Stimulated activated CD8-positive, alpha-beta memory T cell treated with anti-CD3 and anti-CD28 coated beads, Interleukin-7, amount 100 ng/mL, for 1 hour (primary cell): ENCODE measurements at places on chromosomes 2 and 18.

GRCh38 chr2:21966139-21966538 is 842.4 kb downstream of the TDRD15 start:
- no peak for DNase-seq

- DNase-seq: no peak
Measured at GRCh38 chr18:25713103-25713502, 361.1 kb upstream of the ZNF521 start.

- DNase-seq: no peak
Measured at GRCh38 chr18:44410740-44411139, 269.9 kb upstream of the SETBP1 start.

- no peak for DNase-seq
Measured at GRCh38 chr2:26184121-26184520, 11.2 kb downstream of the GAREM2 start.

DNA sequence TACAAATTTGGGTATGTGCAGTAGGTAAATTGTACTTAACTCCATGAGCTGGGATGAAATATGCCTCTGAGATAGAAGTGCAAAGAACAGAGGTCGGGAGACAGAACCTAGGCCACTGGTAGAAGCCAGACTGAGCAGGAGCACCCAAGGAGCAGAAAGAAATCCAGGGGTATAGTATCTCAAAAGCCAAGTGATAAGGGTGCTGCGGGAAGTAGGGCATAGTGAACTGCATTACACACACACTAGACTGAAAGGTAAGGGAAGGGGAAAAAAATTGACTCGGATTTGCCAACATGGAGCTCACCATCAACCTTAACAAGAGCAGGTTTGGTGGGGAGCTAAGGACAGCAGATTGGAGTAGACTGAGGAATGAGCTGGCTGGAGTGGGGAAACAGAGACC is 89.3 kb upstream of the TMEM247 start:
- DNase-seq: no peak

DNA sequence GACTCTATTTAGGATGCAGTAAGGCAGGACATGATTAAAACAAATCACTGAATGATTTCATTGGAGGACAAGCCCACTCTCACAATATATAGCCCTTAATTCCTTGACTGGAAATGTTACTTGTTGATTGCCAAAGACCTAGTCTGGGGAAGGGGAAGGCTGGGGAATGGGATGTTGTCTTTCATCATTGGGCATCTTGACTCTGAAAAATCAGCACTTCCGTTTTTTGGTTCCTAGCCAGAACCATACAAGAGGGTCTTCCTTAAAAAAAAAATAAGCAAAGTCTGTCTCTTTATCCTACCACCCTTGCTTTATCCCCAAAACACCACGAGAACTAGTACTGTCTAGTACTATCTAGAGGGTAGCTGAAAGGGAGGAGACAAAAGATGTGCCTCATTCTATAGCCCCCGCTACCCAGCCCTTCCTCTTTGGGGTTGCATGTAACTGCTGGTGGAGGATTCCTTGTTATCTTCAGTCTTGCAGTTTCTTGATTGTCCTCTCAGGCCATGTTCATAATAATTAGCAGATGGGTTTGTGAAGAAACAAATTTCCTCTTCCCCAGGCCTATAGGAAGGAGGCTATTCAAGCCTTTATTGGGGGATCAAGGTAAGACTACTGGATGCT is 55.8 kb downstream of the NEMP2 start:
- DNase-seq: no peak

- DNase-seq: no peak
Measured at GRCh38 chr18:52861558-52861957, 521.6 kb downstream of the DCC start.

- DNase-seq: no peak
Measured at GRCh38 chr2:43152186-43152585, 74.2 kb downstream of the ZFP36L2 start.

DNA sequence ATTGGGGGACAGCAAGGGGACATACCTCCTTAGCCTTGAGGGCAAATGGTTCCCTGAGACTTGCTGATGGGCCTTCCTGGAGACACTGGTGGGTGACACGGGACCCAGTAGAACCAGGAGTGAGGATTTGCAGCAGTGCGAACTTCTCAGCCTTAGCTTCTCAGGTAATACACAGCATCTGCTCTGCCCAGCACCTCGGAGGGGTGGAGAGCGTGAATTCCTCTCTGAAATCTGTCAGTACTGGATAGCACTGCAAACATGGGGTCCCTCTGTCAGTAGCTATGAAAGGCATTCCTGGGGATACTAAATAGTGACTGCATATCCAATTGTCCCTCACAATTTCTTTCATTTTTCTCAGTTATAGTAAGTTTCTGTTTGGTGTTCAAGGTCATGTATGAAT is 151.7 kb downstream of the GBX2 start:
- no peak for DNase-seq

GRCh38 chr2:171702781-171703556 is 15.7 kb downstream of the DYNC1I2 start:
- no peak for DNase-seq

DNA sequence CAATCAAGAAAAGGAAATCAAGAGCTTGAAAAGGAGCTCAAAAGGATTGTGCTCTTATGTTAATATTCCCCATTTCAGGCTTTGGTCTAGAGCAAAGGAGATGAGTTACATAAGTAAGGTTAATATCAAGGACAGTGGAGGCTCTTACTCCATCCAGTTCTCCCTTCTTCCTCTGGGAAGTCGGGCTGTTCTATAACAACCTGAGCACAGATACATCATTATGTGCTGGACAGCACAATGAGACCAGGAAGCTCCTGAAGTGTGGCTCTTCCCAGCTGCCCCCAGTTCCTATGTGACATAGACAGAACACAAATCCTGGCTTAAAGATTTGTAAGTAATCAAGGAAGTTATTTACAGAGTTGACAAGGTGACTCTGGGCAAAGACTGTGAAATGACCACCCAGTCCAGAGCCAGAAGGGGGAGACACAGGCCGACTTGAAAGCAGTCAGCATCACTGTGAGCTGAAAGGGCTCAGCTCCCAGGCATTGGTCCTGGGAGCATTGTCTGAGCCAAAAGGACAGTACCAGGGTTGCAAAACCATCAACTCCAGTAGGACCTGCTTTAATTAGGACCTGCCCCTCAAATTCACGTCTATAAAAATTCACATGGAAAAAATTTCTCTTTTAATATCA is 917.6 kb upstream of the ACVR2A start:
- no peak for DNase-seq

DNA sequence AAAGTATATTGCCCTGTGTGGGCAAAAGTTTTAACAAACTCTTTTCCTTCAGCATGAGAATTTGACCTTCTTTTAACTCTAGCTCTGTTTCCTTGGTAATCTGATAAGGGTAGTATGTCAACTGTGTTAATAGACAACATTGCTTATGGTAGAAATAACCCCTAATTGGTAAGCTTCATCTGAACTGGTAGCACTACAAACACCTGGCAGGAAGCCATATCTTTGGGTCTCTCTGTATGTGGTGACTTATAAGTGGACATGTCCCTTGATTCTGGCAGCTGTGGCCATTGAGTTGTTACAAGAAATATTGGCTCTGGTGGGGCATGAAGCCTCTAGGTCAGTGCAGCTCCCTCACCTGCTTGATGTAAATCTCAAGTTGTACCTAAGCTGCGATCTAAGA is 46.9 kb downstream of the MBD5 start:
- no peak for DNase-seq

- DNase-seq: no peak
Measured at GRCh38 chr18:54983041-54983686, 23.9 kb upstream of the CCDC68 start.

- DNase-seq: no peak
Measured at GRCh38 chr2:127079358-127079920, 27.5 kb downstream of the BIN1 start.

DNA sequence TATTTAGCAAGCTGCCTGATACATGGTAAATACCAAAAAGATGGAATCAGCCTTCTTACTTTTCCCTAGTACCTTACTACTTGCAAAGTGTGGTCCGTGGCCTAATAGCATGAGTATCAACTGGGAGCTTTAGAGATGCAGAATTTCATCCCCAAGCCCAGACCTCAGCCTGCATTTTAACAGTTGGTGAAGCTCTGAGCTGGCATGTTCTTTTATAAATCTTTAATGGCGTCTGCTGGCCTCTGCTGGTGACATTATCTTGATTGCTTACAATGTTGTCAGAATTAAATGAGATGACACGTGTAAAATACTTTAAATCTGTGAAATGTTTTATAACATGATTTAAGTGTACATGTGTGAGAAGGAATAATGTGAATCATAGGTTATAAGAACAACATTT is 115.1 kb upstream of the NOSTRIN start:
- no peak for DNase-seq

DNA sequence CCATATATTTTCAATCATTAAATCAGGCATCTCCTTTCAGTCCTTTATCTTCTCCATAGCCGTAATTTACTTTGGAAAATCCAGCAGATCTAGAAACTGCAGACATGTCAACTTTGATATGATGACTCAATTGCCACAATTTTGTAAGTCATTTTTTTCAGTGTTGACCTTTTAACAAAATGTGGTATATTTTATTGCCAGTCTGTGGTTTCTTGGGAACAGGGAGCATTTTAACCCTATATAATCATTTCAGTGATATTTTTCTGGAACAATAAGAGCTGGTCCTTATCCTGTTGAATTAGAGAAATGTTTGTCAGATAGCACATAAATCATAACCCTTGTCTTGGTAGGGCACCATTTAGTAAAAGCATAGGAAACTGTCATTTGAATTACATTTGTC is 90.9 kb upstream of the UBXN4 start:
- no peak for DNase-seq

- DNase-seq: no peak
Measured at GRCh38 chr18:43277164-43277600, at the start of gene SYT4. Gene SYT4 (minus strand): TSS chr18:43277490. CDS start chr18:43277281, 209 bp downstream.

DNA sequence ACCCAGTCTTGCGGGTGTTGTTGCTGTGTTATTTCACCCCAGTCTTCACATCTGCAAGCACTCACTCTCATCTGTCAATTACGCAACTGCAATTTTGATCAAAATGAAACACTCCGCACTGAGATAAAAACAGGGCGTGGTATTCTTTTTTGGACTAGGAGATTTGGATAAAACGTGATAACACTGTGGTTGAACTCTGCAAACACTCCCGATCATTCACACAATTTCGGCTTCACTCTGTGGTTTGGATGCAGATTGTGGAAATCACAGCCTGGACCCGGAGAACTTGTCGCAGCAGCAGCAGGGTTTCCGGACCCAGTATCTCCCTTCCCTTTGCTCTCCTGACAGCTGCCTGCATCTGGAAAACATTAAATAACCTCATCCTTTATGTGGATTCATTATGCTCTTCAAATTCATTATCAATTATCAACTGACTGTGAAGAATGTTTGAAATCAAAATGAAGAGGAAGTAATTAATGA is 49.4 kb upstream of the APCDD1 start:
- DNase-seq: no peak

DNA sequence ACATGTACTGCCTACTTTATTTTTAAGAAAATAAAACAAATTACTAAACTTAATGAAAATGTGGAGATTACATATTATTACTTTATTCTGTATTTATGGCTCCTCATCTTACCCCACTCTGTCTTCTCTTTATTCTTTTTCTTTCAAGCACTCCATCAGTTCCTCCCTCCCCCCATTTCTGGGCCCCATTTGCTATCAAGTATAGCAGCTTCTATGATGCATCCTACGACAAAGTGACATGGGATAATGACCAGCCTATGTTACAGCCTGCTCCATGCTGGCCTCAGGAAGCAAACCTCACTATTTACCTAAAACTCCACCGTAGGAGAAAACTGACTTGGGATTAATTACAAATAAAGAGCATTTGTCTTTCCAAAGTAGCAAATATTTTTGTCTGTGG is 58.8 kb downstream of the RND3 start:
- DNase-seq: no peak

DNA sequence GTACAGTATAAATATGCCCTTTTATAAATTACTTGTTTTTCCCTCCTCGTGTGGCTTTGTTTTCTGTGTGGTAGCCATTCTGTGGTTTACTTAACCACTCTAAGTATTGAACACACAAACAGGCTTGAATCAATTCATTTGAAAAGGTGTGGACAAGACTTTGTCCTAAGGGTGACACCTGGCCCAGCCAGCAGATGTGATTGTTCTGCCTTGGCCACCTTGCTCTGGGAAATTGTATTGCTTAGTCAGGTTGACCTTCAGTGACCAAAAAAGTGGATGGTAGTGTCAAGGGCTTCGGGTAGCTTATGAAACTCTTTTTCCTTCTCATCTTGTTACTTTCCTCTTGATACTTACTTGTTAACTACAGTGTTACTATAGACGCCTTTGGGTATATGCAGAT is 61.9 kb downstream of the DGKD start:
- DNase-seq: no peak

DNA sequence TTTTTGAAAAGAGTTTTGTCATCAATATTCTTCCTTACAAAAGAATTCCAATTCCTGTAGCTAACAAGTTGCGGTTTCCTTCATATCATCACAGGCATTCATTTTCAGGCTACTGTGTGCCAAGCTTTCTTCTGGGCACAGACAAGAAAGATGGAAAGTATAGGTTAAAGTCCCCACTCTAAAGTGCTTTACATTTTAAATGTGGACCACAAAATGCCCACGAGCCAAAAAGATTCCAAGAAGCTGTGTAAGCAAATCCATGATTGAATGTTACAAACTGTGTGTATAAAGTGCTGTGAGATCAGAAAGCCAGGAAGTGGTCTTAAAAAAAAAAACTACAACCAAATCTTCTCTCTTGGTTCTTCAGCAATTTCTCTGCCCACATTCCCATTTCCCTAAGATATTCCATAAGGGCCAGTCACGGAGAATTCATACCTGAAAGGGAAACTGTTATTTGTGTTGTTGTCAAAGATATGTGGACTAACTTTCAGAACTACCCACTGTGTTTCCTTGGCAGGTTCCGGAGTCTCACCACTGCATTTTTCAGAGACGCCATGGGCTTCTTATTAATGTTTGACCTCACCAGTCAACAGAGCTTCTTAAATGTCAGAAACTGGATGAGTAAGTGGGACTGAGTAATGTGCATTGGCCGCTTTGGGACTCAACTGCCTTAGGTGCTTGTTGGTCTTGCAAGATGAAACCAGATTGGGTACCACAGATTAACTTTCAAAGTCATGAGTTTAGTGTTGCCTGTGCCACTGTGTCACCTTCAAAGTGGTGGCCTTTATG is 55.7 kb downstream of the RAB27B start:
- DNase-seq: no peak

DNA sequence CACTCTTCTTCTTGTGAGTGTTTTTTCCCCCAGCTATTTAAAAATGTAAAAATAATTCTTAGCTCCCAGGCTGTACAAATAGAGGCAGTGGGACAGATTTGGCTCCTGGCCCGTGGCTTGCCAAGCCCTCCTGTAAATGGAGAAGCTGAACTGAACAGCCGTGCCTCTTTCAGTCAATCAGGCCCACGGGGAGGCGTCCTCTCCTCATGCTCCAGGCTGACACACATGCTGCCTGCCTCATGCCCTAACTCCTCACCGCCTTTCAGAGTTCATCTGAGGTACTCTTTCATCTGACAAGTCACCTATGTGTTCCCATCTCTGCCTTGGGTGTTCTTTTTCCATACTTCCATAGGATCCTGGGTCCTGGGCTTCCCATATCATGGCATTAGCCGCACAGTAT is 58.9 kb downstream of the BMP10 start:
- no peak for DNase-seq

- no peak for DNase-seq
Measured at GRCh38 chr2:130365075-130365474, 9.2 kb downstream of the PTPN18 start.
